ENCODE measurements at places on chromosomes 6 and 20. TPM values are rescaled to one million over a fixed set of nuclear protein-coding genes. Genes with fewer than 3 reads are reported as not detected.

OR2H2 gene
- total RNA-seq: not detected

TMEM200A gene
- 31.3 TPM for total RNA-seq

ARHGAP18 gene
- 20.2 TPM for total RNA-seq

HLA-DOB gene
- 0.32 TPM for total RNA-seq

ANKEF1 gene
- 1.7 TPM for total RNA-seq

OVOL2 gene
- total RNA-seq: not detected

SLA2 gene
- not detected for total RNA-seq

C20orf96 gene
- total RNA-seq: 3.2 TPM
